ENCODE measurements at places on chromosomes 13 and 19. TPM values are rescaled to one million over a fixed set of nuclear protein-coding genes. Genes with fewer than 3 reads are reported as not detected.

ATP1A3 gene
- total RNA-seq, result 2.1 TPM

DNA sequence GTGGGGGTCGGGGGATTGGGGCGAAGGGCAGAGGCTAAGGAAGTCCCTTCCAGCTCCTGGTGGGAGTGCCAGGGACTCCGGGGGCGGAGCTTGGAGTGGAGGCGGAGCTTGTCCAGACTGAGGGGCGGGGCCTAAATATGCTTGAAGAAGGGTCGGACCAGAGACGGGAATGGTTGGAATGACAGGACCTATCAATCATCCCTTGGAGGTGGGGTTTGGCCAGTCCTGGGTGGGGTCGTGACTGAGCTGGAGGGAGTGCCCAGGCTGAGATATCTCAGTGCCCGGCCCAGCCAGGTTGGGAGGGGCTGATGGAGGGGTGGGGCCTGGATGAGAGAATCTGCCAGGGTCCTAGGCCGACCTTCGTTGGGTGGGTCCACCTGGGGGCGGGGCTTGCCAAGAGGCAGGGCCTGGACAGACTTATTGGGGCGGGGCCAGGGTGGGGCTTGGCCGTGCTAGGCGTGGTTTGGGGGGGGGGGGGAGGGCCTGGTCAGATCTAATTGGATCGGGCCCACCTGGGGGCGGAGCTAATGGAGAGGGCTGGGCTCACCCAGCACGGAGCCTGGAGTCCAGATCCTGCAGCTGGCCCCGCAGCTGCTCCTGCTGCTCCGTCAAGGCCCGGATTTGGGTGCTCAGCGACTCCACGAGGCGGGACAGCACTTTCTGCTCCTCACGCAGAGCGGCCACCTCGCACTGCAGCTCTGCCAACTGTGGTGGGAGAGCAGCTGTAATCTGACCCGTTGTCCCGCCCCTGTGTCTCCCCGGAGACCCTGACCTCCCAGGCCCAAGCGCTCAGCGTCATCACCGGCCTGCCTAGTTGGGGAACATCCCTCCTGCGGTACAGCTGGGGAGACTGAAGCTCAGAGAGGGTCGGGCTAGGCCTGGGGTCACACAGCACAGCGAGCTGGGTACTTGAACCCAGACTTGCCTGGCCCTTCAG, 2.6 kb upstream of the WIZ start:
- peaks cover 36% of the 10 kb centered on the region for H3K27me3 ChIP-seq
- H3K27ac ChIP-seq, result peak overlapping the region; percentile 85

ZSCAN4 gene
- not detected for total RNA-seq

KASH5 gene
- not detected for total RNA-seq

WDR87 gene
- not detected for total RNA-seq

Measured in esophagus muscularis mucosa (tissue), 4 donors.